ENCODE measurements at places on chromosomes 1 and 21. TPM values are rescaled to one million over a fixed set of nuclear protein-coding genes. Genes with fewer than 3 reads are reported as not detected.
A peak's percentile ranks its signal among the peaks of the same experiment; 100 is the strongest.

DNA sequence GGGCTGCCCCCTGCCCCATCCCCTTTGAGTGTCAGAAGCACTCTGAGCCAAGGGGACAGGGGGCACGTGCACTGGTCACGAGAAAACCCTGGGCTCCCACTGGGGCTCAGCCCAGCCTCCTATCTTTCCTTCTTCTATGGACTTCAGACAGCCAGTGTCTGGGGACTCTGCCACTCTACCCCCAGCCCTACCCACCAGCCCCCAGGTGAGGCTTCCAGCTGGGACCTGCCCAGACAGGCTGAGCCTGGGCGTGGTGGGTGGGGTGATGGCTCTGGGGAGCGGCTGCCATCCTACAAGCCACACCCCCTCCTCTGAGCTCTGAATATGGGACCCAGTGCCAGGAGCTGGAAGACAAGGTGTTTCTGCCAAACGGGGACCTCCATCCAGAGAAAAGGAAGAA is 8.0 kb upstream of the SFN start:
- no peaks in the 10 kb centered on the region for H3K27me3 ChIP-seq
- H3K36me3 ChIP-seq = peaks cover 57% of the 10 kb centered on the region
- no peak overlapping the region for H3K27ac ChIP-seq

DNA sequence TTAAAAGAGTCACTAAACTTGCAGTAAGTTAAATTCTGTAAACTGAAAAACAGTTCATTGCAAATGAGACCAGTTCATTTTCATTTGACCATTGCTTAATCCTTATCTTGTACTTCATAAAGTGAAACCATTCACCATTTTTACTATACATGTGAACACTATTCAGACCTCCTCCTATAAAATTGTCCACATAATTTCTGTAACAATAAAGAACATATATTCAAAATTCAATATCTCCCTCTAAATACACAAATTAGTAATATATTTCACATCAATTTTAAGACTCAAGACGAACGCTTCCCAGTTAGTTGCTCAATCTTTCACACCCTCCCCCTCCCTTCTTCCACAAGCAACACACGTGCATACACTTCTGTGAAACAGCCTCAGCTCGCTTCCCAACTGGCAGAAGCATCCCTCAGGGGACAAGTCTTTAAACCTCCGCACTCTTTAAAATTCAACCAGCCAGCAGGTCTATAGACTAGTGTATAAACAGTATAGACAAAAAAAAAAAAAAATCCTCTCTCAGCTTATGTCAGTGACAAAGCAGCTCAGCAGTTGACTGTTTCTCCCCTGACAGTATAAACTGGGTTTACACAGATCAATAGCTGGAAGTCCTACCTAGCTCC is 99.6 kb downstream of the DENND1B start:
- no peak overlapping the region for H3K27ac ChIP-seq
- H3K27me3 ChIP-seq = no peaks in the 10 kb centered on the region
- no peak for DNase-seq
- H3K36me3 ChIP-seq = no peaks in the 10 kb centered on the region
- H3K4me3 ChIP-seq = peak overlapping the region; percentile 11

- no peaks in the 10 kb centered on the region for H3K36me3 ChIP-seq
- peak; percentile 92 for DNase-seq
- peaks cover 77% of the 10 kb centered on the region for H3K4me1 ChIP-seq
- no peak overlapping the region for H3K4me3 ChIP-seq
Measured at GRCh38 chr21:44958471-44959191, 18.8 kb downstream of the SLX9 start.

DNA sequence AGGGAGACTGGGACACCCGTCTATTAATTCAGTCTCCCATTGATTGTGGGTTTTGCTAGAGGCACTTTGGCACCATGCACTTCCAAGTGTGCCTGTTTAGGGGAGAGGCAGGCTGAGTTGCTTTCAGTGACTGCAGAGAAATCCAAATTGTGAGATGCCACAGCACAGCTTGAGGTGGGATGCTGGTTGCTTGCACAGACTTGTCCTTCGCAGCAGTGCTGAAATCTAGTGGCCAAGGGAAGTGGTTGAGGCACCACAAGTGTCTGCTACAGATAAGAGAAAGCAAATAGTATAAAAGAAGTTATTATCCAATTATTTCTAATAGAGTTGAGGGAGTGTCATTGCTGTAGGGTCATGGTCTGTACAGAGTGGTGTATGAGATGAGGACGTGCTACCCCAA is 40.0 kb upstream of the APP start:
- no peaks in the 10 kb centered on the region for H3K27me3 ChIP-seq
- H3K27ac ChIP-seq = no peak overlapping the region
- no peaks in the 10 kb centered on the region for H3K4me1 ChIP-seq
- no peaks in the 10 kb centered on the region for H3K36me3 ChIP-seq
- DNase-seq = no peak

DNA sequence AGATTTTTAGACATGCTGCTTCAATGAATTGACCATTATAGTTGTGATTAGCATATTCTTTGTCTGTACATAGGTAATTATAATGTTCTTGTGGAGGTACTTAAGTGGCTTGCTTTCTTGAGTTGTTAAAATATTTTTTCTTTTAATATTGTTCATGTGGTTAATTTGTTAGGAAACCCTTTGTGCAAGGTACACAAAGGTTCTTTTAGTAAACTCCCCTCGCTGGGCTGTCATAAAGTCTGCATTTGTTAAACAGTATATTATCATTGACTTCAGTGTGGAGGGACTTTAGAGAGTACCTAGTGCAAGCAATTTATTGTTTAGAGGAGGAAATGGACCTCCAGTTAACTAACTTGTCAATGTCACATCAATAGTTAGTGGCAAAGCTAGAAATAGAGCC is 52.5 kb downstream of the DISP1 start:
- no peak overlapping the region for H3K27ac ChIP-seq
- DNase-seq = no peak
- no peaks in the 10 kb centered on the region for H3K4me1 ChIP-seq
- no peaks in the 10 kb centered on the region for H3K36me3 ChIP-seq
- no peak overlapping the region for H3K4me3 ChIP-seq

DNA sequence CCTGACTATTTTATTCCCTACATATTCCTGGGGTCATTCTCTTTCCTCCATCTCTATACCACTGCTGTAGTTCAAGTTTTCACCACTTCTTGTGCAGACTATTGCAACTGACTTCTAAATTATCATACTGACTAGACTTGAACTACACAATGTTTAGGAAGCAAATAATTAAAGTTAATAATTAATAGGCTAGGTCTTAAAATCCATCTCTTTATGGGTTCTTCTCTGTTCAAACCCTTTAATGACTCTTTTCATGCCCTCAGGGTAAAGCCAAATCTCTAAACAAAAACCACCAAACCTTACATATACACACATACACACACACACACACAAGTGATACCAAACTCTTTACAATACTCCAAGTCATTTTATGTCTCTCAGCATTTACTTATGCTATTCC is 22.3 kb upstream of the MOB3C start:
- H3K4me3 ChIP-seq = no peak overlapping the region
- H3K27ac ChIP-seq = peak overlapping the region; percentile 12
- no peaks in the 10 kb centered on the region for H3K27me3 ChIP-seq
- peaks cover 9% of the 10 kb centered on the region for H3K36me3 ChIP-seq
- DNase-seq = no peak
- H3K4me1 ChIP-seq = peaks cover 34% of the 10 kb centered on the region

The NFASC gene
- total RNA-seq = 105 TPM

The C1orf210 gene
- total RNA-seq = not detected

The KRTAP21-1 gene
- total RNA-seq = not detected

All from sigmoid colon (tissue), 7 donors.